Mucosa of gallbladder (tissue), 1 donor: ENCODE measurements at places on chromosomes 11 and 22. TPM values are rescaled to one million over a fixed set of nuclear protein-coding genes. Genes with fewer than 3 reads are reported as not detected.

Gene TREH
- 23.0 TPM for total RNA-seq

Gene CRYBB1
- 0.37 TPM for total RNA-seq

Gene ARVCF
- total RNA-seq: 44.3 TPM

Gene TMEM123
- 135 TPM for total RNA-seq

Gene OR56A1
- total RNA-seq: 0.03 TPM

Gene PANX3
- not detected for total RNA-seq

Gene OSBP
- 63.4 TPM for total RNA-seq

Gene KDM4E
- not detected for total RNA-seq

Gene RBMXL2
- not detected for total RNA-seq

Gene CASP5
- total RNA-seq: not detected

Gene ENTHD1
- 0.09 TPM for total RNA-seq

Gene ACR
- total RNA-seq: 0.92 TPM

Gene SHISAL1
- 3.8 TPM for total RNA-seq
